Fibroblast of skin of back (primary cell): ENCODE measurements at places on chromosomes 7 and 10.

GRCh38 chr10:34704526-34705184 is 110.4 kb downstream of the PARD3 start:
- DNase-seq = no peak

DNA sequence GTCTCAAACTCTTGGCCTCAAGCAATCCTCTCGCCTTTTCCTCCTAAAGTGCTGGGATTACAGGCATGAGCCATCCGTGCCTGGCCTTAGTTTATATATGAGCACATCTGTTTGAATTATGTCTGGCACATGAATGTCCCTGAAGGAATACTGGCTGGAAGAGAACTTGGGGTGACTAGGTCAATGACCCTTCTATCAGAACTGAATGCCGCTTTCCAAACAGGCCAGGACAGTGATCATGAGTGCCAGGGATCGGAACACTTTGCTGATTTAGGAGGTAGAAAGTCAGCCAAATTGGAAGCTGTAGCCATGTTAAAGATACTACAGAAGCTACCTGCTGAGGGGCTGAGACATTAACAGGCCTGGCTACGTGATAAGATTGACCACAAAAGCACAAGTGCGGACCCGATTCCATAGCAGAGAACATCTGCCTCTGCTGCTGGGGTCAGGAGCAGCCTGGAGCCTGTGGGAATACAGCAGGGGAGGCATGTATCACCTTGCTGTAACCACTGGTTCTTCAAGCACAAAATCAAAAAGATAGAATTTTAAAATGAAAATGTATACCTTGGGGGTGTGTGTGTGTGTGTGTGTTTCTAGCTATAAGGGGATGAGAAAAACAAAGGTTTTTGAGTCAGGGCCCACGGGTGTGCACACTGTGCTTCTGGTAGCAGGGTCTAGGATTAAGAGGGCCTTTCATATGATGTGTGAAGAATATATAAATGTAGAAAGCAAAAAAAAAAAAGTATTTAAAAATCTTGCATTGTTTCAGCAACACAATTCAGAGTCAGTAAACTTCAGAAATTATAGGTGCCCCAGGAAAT is 293.7 kb downstream of the BBS9 start:
- no peak for DNase-seq

DNA sequence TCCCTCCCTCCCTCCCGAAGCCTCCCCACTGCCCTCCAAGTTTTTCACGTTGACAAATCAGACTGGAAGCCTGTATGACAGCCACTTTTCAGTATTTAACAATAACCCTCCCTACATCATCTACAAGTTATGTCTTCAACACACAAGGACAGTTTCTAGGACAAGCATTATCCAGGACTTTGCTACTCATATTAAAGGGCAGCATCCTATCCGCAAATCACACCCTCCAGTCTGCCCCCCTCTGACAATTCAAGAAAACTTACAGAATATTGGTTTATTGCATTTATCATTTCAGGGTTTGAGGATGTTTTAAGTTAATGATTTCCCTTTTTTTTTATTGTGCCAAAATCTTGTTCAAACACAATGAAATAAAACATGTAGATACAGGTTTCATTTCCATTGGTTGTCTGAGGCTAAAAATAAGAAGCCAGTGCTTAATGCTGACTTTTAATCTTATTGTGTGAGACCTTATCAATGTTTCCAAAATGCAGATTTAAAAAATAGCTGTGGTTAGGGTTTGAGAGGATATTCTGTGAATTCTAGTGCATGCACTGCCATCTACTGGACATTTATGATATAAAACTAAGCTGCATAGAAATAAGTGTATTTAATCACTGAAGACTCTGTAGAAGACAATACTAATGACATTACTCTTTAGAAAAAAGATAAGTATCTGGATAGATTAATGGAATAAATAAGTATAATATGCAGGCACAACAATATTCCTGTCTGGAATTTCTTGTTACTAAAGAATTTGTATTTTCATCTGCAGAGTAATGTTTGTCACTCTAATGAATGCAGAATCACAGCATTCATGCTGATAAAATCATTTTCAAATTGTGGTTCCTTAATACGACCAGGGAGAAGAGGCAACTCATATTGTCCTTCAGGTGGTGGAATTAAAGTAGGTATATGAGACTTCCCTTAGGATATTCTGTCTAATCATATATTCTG is 64.1 kb downstream of the CAV1 start:
- DNase-seq = peak; percentile 78

DNA sequence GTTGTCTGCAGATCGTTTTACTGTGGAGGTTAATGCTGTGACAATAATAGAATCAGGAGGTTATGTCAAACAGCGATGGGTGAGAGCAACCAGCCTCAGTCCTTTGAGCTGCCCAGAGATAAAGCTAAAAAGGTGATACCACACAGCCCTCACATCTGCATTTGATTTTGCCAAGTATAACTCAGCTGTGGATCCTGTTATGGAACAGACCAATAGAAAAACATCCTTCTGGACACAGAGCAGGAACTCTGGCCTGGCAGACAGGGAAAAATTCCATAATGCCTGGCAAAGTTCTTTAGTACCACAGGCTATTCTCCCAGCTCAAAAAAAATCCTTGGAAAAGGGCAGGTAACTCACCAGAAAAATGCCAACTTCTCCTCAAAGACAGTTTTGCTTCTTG is 87.1 kb upstream of the PDLIM1 start:
- peak; percentile 12 for DNase-seq

DNA sequence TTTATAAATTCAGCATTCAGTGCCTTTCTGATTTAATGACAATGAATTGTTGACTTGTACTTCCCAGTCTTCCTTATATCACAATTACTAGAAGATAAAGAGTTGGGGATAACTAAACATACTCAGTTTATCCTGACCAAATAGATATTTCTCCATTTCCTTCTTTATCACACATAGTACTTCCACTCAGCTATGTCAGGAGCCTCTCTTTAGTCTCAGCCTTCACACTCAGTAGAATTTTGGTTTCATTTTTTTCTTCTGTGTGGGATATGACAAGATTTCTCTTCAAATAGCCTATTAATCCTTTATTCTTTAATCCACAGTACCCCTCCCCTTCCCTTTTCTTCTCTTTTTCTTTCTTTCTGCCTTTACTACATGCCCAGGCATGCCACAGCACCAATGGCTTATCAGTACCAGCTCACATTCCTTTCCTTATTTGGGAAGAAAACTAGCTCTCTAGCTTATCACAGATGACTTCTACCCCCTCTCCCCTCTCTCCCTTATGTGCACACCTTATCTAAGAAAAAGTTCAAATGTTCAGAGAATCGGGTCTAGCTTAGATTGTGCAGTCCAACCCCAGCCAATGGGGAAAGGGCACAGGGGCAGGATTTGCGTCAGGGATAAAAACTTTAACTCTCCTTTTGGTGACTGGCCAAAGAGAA is 109.0 kb downstream of the PHF14 start:
- DNase-seq = peak; percentile 4

GRCh38 chr10:59967079-59967478 is 60.7 kb upstream of the CCDC6 start:
- no peak for DNase-seq

GRCh38 chr7:55086413-55087201 is 67.8 kb downstream of the EGFR start:
- peak; percentile 95 for DNase-seq

- DNase-seq = no peak
Measured at GRCh38 chr10:125991392-125991791, 95.0 kb downstream of the FANK1 start.

GRCh38 chr7:106178593-106179134 is 66.6 kb upstream of the SYPL1 start:
- peak; percentile 11 for DNase-seq

DNA sequence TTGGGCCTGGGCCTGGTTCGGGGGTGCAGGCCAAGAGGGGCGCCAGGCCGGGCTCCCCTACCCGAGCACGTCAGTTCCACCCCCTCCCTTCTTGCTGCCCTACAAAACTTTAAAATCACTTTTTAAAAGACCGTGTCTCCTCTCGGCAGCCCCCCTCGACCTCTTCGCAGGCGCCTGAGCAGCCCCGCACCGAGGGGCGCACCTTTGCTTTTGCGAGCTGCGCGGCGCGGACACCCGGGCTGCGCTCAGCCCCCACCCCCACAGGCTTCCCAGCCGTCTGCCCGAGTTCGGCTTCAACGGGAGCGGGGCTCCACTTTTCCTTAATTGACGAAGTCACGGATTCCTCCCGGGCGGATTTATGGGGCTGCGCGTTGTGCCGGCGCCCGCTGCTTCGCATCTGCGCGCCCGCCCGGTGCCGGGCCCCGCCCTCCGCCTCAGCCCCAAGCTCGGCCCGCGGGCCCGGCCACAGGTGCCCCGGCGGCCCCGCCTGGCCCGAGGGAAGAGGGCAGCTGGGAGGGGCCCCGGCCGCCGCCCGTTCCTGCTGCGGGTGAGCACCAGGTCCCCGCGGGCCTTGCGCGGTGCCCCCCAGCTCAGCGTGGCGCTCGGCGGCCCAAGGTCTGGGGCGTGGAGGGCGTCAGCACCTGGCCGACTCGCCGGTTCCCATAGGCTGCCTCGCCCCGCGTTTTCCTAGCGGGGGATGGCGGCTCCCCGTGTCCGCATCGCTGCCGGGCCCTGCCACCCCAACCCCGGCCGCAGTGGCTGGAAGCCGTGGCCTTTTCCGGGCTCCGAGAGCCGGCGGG is 10.8 kb upstream of the MNX1 start:
- DNase-seq = no peak

- DNase-seq = peak; percentile 70
Measured at GRCh38 chr7:33195264-33195663, 65.9 kb downstream of the BBS9 start.

DNA sequence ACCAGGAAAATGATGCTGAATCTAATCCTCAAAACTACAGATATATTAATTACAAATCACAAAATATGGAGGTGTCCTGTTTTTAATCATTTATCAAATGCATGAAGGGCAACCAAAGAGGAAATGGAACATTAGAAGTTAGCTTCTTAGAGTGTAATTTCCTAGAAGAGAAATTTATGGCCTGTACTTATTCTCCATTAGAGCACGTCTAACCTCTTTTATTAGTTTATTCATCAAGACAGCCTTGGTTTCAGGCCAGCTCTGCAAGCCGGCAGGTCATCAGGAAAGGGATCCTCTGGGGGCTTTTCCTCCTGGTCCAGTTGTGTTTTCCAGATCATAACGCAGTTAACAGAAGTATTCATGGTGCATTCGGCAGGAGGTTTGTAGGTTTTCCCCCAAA is 517.6 kb downstream of the KCNMA1 start:
- DNase-seq = no peak

DNA sequence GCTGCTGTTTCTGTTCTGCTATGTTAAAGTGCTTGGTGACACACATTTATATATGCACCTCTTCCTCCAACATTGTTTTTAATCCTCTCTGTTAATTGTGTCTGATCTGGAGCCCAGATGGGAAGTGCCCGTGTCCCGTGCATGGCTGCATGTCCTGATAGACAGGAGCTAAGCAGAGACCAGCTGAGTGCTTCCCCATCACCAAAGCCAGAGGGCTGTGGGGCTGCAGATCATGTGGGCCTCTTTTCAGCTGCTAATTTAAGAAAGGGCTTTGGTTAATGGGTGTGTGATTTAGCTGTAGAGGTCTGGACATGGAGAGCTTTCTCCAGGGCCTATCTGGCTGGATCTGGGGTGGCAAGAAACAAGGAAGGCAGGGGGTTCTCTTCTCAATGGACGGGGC is 96.5 kb upstream of the NPS start:
- no peak for DNase-seq

GRCh38 chr7:28330384-28331070 is 81.8 kb upstream of the CREB5 start:
- no peak for DNase-seq

GRCh38 chr10:77321838-77322237 is 315.8 kb downstream of the KCNMA1 start:
- DNase-seq = peak; percentile 64

DNA sequence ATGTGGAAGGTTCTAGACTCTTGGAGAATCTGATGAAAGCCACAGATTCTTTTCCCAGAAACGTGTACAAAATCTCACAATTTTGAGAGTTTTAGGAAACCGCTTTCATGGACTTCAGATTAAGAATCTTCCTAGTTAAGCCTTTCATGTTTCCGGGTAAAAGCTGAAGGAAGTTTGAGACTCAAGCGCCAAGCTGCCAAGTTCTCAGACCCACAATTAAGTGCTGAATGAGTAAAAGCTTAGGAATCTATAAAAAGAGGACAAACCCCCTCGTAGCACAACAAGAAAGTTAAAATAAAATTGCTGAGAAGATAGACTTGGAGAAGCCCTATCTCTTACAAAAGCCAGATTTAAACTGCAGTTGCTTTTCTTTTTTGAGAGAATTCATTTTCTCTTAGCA is 99.6 kb downstream of the ST8SIA6 start:
- DNase-seq = no peak

GRCh38 chr7:158345731-158346130 is 241.9 kb downstream of the PTPRN2 start:
- DNase-seq = no peak
